ENCODE measurements at places on chromosomes 12 and 14.

- DNase-seq, result no peak
Observed at GRCh38 chr12:93085383-93086287, 156.5 kb upstream of the EEA1 start.

GRCh38 chr12:127750076-127750840, 516.7 kb upstream of the TMEM132C start:
- no peak for DNase-seq

DNA sequence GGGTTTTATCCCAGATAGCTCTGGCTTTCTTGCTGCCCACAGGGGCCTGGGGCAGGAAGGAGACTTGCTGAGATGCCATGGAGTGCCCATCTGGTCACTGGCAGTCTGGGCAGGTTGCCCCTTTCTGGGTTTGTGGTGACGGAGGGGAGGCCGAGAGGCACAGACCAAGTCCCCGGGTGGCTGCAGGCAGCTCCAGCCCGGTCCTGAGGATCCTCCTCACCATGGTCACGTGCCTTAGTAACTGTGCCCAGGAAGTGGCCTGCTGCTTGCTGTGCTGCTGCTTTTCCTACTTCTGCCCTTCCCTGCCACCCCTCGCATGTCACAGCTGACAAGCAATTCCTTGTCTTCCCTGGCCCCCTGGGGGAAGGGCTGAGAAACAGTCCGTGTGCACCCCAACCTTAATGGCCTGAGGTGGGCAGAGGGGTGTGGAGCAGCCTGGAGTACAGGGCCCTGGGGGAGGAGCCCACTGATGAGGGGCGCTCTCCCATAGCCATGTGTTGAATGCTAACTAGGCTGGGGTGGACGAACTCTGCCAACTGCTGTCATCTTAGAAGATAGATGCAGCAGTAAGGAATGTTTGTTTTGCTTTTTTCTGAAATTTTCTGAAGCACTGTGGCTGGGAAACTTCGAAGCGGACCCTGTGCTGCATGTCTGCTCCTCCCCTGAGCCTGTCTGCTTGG, 54.9 kb upstream of the SRSF5 start:
- no peak for DNase-seq

DNA sequence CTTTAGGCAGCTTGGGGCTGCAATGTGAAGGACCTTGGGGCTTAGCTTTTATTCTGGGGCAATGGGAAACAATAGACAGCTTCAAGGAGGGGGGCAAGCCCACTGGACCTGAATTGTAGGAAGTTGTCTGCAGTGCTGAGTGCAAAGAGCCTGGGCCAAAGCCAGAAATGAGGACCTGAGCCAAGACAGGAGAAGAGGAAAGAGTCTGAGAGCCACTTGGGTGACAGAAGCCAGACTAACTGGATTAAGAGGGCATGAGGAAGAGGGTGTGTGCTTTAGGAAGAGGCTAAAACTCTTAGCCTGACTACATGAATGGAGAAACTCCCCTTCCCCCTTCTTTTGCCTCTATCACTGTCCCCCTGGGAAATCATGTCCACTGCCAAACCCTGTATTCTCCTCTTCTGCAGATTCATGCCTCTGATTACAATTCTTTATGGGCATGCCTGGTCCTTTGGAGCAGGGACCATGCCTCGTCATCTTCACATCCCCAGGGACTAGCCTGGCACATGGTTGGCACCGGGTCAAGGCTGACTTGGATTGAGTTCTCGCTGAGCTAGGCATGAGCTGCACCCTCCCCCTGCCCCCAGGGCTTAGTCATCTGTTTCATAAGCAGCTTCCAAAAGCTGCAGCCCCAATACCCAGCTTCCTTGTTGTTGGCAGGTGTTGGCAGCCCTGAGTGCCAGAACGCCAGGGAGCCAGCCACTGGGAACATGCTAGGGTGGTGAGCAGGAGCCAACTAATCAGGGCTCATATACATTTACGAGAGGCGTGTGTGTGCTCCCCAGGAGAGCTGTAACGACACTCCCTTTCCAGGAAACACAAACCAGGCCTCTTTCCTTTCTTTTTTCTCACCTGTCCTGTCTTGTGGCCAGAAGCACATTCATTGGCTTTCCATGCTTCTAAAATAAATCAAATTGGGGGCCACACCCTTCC, 27.7 kb upstream of the JDP2 start:
- DNase-seq, result no peak
